Stimulated activated CD8-positive, alpha-beta memory T cell treated with anti-CD3 and anti-CD28 coated beads, Interleukin-15, amount 100 ng/mL, for 24 hours (primary cell): ENCODE measurements at places on chromosomes 4 and X.

- no peak for DNase-seq
Observed at GRCh38 chr4:129254526-129254925, 158.6 kb downstream of the C4orf33 start.

DNA sequence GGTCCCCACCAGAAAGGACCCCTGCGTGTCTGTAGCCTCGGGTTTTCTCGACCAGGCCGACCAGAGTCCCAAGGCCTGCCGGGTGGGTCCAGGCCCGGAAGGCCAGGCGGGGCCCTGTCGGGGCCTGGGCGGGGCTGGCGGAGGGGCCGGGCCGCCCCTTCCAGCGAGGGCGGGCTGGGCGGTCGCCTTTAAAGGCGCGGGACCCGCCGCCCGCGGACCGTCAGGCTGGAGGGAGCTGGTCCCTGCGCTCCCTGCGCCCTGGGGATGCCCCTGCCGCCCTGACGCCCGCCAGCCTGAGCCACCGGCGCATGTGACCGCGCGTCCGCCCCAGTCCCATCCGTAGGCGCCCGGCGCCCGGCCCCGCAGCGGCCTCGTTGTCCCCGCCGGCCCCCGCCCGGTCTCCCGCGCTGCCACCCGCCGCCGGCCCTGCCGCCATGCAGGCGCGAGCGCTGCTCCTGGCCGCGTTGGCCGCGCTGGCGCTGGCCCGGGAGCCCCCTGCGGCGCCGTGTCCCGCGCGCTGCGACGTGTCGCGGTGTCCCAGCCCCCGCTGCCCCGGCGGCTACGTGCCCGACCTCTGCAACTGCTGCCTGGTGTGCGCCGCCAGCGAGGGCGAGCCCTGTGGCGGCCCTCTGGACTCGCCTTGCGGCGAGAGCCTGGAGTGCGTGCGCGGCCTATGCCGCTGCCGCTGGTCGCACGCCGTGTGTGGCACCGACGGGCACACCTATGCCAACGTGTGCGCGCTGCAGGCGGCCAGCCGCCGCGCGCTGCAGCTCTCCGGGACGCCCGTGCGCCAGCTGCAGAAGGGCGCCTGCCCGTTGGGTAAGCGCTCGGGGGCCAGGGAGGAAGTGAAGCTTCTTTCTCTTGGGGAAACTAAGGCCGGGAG is at the start of gene HTRA3:
Gene HTRA3, plus strand, starts transcription at position 220 of the 883 bp plus-strand sequence. Its CDS starts 215 bp downstream, at position 435.
- DNase-seq, result no peak

- DNase-seq, result no peak
Observed at GRCh38 chr4:80196922-80197573, at the start of gene PRDM8. TSS of gene PRDM8 (plus strand) at chr4:80197503. CDS start at chr4:80200081, 2,578 bp downstream.

GRCh38 chr4:80128941-80129340 is 55.9 kb upstream of the ANTXR2 start:
- DNase-seq, result no peak

DNA sequence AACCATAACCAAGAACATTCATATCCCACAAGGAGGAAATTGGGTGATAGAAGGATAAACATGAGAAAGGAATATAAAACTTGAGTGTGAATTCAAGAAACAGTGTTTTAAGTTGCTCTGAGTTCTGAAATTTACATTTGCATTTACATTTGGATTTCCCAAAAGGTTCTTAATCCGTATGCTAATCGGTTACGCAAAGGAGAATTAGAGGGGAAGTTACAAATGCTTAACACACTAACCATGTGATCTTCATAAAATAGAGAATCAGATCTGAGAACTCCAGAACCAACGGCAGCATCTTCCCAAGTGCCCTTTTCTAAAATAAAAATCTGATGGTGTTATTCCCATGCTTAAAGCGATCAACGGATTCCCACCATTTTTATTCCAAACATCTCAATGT is 48.0 kb downstream of the PROM1 start:
- DNase-seq, result no peak

DNA sequence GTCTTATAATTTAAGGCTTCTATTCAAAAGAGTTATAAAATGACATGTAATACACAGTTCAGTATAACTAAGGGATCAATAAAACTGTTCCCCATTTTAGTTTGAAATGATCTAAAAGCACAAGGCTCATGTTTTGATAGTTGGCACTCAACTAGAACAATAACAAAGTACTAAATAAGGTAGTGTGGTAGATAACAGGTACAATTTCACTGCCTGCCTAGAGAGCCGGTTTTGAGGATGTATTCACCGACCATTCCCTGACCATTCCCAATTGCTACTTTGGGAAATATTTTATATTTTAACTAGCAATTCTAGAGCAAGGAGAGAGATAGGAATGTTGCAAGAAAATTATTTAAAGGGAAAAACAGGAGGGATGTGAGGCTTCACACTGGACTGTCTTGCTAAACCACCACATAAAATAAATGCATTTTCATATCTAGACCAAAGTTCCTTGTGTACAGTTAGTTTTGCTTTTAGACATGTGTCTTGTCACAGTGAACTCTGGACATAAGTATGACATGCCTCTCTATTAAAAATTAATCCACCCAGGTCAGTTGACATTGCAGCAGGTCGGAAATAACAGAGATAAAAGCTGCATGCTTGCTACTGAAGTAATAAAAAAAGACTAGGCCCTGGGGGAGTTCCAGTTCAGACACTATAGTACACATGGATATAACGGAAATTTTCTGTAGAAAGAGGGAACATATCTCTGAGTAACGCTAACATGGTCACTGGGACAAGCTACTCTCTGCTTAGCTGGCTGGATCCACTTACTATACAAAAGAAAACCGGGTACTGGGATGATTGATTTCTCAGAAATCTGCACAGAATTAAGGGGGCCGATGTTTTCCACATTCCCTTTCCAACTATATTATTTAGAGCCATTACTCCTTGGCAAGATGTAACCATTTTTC is 56.3 kb upstream of the NAP1L5 start:
- no peak for DNase-seq

GRCh38 chr4:56630876-56631666 is 50.0 kb downstream of the HOPX start:
- no peak for DNase-seq

- no peak for DNase-seq
Observed at GRCh38 chr4:79042079-79042674, 102.9 kb upstream of the PAQR3 start.

DNA sequence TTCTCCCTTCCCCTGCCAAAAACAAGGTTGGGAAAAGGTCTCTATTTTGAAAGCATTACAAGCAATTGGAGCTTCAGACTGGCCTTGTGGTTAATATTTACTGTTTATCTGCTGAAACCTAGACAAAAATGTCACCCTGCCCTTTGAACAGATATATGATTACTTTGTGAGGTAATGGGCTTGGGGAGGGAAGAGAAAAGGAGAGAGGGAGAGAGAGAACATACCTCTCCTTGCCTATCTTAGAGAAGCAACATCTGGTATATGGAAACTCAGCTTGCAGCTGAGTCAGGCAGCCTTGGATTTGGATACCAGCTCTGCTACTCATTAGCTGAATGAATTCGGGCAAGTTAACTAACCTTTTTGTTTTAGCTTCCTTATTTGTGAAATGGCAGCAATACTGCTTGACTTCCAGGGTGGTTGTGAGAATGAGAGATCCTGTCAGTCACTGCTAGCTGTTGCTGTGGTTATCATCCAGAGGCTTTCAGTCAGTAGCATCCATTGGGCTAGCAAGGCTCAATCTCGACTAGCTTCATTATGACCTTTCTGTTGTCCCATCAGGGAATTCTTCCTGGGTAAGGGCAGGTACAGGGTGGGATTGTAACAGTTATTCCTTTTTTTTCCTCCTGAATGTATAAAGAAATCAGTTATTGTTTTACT is 41.1 kb downstream of the ZFX start:
- DNase-seq, result no peak

DNA sequence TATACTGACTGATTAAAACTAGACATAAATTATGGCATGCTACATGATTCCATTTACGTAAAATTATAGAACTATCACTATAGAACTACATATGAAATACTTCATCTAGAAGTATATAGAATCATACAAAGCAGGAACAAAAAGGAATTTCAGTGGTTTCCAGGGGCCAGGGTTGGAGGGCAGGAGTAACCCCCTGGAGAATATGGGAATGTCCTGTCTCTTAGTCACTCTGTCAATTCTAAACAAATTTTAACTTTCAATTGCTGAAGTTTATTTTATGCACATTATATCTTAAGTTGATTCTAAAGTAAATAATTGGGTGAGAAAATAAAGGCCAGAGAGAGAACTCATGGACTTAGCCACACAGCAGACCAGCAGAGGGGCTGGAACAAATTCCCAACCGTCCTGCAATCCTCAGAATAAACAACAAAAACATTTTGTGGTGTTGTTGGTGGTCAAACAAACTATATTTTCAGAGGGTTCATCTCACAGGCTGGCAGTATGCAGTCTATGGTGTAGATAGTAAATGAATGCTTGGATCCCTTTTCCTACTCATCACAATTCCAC is 476.9 kb upstream of the SLIT2 start:
- DNase-seq, result no peak

DNA sequence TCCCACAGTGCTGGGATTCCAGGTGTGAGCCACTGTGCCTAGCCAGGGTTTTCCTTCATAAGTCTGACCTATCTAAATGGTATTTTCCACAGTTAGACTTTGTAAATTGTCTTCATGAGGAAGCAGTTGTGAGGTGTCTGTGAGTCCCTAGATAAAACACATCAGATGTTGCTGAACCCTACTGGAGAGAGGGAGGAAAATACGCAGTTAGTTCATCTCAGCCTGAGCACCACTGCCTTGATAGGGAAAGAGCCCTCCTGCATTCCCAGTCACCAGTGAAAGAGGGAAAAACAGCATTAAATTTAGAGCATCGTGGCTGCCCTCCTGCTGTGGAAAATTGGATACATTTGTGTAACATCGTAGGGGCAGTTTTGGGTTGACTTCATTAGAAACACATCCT is 31.7 kb upstream of the CLDN34 start:
- DNase-seq, result no peak

DNA sequence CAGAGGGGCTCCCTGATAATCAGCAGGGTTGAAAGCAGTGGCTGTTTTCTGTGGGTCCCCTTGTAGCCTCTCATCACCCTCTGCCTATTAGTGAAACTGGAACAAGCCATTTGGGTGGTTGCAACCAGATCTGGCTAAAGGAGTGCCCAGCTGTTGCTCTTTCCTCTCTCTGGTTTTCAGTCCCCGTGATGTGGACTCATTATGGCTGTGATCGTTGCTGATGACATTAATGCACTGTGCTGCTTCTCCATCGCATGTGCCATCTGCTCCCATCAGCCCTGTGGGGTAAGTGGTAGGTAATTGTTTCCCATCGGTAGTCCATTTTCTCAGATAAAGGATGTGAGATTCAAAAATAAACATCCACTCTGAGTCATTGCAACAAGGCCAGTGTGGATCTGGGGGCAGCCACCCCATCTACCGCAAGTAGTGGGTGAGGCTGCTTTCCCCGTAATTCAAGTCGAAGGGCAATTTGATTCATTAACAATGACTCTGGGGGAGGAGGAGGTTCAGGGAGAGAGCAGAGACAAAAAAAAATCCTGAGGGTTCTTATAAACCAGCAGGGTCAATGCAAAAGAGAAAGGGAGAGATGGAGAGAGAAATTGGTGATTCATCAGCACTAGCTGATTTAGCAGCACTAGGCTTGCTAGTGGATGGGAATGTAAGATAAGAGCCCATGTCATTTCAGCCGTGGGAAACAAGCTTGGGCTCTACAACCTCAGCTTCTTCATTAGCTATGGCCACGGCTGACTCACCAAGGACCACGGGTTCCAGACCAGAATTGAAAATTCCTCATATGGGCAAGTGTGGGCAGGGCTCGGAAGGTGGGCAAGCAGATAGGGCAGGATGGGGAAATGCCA is 357.8 kb downstream of the MID1IP1 start:
- DNase-seq, result no peak

DNA sequence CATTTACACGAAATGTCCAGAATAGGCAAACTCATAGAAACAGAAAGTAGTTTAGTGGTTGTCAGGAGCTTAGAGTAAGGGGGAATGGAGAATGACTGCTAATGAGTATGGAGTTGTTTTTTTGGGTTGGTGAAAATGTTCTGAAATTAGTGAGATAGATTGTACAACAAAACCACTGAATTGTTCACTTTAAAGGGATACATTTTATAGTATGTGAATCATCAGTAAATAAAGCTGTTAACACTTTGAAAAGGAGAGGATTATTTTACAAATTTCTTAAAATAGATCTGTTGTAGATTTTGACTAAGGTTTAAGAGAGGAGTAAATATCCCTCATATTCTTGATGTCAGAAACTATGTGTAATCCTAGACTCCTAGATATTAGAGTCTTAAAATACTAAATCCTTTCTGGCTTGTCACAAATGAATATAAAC is 82.7 kb downstream of the RAPGEF2 start:
- DNase-seq, result no peak

- no peak for DNase-seq
Observed at GRCh38 chrX:40097141-40097503, 636 bp downstream of the BCOR start.

DNA sequence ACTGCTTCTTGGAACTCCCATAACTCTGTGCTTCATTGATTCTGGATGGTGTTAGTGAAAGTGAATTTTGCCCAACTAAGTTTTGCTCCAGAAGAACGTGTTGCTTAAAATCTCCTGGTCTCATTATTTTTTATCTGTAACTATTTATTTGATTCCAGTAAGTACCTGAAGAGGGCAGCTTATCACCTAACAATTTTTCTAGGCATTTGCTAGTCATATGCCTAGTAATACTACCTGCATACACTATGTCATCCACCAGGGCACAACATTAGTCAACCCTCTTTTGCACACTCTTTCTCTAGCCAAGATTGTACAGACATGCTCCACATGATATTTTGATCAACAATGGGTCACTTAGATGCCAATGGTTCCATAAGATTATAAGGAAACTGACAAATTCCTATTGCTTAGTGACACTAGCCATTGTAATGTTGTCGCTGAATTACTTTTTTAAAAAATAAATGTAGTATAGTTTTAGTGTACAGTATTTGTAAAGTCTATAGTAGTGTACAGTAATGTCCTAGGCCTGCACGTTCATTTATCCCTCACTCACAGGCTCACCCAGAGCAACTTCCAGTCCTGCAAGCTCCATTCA is 499.9 kb upstream of the AADAT start:
- no peak for DNase-seq

- DNase-seq, result no peak
Observed at GRCh38 chr4:76673362-76673761, 224.6 kb downstream of the SOWAHB start.

GRCh38 chrX:67723580-67724351 is 179.9 kb downstream of the AR start:
- DNase-seq, result no peak

DNA sequence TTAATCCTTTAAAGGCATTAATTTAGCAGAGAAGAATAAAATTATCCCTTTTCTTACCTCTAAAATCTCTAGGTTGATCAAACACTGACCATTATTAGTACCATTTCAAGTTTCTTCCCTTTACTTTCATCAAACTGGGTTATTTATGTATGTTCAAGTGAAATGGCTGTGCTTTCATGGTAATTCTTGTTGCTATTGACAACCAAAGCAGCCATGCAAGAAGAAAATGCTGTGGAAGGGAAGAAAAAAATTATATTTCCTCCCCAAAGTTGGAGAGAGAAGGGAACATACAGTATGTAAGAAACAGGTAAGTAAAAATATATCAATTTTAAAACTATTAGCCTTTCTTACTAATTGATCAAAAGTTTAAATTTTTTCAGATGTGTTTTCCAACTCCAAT is 16.2 kb downstream of the NPNT start:
- DNase-seq, result no peak

- no peak for DNase-seq
Observed at GRCh38 chr4:1683736-1684505, at the start of gene FAM53A. TSS of gene FAM53A (minus strand) at chr4:1684313. CDS start at chr4:1668741, 15,572 bp downstream.
